ENCODE measurements at places on chromosomes 3 and 15.

- DNase-seq = no peak
Measured at GRCh38 chr3:146154995-146155394, 6.0 kb downstream of the PLOD2 start.

DNA sequence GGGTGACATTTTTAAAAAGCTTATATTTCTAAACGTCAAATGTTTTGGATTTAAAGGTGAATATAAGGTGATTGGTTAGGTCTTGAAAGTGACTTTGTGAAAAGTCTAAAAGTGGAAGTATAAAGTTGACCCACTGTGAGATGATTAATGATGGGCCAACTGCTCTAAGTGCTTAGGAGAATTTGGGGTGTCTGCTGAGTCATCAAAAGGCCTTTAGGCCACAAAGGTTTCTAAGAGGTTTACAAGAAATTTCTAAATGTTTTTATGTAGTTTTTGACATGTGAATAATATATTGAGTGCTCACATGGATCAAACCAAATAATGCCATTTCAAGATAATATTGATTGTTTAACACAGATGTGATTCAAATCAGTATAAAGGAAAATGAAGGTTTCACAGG is 39.2 kb upstream of the SLC2A2 start:
- no peak for DNase-seq

DNA sequence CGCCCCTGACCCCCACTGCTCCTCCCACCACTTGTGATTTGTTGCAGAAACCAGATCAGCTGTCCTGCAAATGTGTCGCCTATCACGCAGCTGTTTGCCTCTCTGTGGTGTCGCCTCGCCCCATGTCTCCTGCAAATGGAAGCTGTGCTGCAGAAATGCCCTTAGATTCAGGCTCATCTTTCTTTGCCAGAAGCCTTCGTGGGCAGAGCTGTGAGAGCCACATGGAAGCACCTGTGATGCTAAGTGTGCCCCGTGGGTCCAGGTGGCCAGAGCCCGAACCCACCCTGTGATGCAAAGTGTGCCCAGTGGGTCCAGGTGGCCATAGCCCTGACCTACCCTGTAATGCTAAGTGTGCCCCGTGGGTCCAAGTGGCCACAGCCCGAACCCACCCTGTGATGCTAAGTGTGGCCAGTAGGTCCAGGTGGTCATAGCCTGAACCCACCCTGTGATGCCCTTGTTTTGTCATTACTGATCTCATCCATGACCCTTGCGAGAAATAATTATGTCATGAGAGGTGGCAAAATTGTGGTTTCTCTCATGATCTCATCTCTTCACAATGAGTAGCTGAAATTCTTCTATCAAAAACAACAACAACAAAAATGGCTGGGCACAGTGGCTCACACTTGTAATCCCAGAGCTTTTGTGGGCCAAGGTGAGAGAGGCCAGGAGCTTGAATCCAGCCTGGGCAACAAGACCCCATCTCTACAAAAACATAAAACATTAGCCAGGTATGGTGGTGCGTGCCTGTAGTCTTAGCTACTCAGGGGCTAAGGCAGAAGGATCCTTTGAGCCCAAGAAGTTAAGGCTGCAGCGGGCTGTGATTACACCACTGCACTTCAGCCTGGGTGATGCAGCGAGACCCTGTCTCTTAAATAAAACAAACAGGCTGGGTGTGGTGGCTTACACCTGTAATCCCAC is 187.4 kb downstream of the GOLGA6L6 start:
- no peak for DNase-seq

- DNase-seq = no peak
Measured at GRCh38 chr3:15924914-15925313, 127.1 kb upstream of the ANKRD28 start.

All from hippocampal formation (tissue), 2 donors.